ENCODE measurements at places on chromosomes 5 and 9.

DNA sequence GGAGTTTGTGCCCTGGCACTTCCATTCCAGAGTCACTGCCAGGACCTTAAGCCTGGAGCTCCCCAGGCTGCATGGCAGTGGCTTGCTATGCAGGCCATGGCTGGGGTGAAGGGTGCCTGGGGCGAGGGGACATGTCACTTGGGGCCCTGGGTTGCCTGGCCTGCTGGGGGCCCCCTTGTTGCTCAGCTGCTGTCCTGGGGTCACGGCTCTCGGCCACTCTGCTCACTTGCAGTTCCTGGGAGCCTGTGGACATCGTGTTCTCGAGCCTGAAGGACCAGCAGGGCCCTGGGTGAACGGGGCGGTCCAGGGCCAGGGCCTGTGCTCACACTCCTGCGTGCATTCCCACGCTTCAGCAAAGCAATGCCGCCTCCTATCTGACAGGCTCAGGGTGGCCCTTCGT is 14.5 kb upstream of the SLC2A6 start:
- no peak for DNase-seq

DNA sequence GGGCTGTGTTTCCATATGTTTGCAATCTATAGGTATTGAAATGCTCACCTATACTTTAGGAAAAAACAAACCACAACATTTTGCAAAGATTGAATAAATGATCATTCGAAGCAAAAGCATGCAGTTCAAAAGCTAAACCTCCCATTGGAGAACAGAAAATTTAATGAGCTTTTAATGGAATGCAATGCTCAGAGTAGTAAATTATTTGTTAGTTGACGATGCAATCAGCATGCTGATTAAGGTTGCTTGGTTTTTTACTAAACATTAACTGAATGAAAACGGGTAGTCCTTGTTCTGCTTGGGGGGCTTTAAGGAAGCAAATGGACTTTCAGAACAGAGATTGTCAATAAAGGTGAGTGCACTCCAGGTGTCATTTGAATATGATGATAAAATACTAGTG is 123.3 kb upstream of the TMEM161B start:
- no peak for DNase-seq

DNA sequence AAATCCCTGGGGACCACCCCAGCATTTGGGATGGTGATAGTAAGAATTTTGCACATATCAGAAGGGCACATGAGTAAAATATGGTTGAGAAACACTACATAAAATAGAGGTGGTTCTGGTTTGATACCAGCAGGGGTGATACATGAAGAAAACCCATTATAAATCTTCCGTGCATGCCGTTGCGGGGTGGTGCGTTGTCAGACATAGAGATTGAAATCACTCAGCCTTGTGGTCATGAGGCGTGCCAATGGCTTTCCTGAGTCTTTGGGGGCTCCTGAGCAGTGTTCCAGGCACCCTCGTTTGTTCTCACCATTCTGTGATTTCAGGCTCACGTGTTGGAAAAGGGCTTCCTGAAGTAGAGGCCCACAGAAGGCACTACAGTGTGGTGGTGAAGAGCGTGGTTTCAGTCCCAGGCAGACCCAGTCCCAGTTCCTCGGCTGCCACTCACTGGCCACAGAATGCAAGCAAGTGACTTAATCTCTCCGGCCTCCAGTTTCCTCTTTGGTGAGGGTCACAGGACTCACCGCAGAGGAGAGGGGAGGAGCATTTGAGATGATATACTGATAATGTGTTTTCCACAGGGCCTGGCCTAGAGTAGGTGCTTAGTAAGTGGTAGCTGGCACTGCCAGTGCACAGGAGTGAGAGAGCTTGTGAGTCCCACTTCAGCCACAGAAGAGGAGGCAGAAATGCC is 20.5 kb upstream of the GLRX start:
- DNase-seq: no peak

- DNase-seq: no peak
These were observed 76.8 kb downstream of the SPEF2 start for GRCh38 chr5:35694481-35694880.

GRCh38 chr9:110918316-110919049 is 119.8 kb downstream of the LPAR1 start:
- DNase-seq: no peak

- DNase-seq: no peak
These were observed 142.8 kb downstream of the NSG2 start for GRCh38 chr5:174188295-174188694.

DNA sequence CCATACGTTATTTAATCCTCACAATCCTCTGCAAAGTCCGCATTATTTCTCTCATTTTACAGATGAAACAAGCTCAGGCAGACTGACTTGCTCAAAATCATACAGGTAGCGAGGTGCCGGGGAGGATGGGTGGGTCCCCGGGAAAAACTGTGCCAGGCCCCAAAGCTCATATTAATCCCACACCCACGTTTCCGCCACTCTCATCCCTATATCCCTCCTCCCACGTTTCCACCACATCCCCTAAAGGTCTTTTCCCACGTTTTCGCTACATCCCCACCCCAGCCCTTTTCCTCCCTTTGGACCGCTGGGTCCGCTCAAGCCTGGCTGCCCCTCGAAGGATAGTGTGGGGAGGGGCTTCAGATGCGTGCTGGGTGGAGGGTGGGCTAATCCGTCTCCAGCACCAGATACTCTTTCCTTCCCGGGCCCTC is 434 bp upstream of the FSD1L start:
- no peak for DNase-seq

GRCh38 chr5:134945041-134945440 is 22.7 kb upstream of the CATSPER3 start:
- DNase-seq: no peak

DNA sequence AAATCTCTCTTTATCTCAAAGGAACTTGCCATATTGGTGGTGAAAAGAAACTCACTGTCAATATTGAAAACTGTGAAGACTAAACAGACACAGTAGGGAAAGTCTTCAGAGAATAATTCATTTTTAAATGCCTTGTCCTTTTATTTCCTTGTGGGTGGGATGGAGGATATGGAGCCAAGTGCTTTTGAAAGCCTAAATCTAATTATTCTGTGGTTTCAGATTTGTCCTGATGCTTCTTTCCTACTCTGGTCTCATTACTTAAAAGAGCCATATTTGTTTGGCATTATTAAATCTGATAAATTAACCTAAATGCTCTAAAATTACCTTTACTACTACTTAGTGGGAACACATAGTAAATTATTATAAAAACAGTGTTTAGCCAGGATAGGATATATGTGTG is 258.3 kb upstream of the EFNA5 start:
- DNase-seq: no peak

DNA sequence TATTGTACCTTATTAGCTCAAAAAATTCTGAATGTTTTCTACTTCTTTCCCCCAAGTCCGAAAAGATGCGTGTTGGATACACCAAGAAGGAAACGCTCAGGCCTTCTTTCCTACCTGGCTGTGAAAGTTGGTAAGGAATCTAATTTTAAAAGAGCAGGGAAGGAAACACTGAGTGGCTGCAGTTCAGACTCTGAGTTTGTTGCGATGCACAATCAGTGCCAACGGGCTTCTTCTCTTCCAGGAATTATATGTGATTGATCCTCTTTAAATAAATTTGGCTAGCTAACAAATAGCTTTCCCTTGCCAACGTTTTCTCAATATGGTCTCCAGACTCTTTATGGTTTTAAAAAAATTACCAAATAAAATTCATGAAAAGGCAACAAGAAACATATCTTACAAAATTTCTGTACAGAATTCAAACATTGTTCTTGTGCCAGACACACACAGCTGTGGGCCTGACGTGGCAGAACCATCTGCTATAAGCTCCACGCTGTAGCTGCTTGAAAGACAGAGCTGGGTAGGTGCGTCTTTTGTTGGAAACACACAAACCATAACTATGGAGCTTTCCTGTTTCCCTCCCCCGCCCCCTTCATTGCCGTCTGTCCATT is 493.1 kb downstream of the ZNF608 start:
- DNase-seq: no peak

DNA sequence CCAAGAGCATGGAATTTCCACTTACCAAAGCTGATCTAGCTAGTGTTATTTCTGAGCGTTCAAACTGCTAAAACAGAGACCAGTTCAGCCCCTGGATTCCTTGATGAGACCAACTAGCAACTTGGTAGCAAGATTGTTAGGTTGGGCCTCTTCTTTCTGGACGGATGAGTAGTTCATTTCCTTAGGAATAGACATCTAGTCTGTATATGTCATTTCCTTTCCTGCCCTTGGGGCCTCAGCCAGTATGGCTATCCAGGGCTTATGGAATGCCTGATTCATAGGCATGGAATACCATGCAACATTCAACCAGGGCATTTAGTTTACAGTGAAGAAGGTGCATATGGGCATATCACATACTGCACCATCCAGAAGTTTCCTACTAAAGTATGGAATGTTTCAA is 14.5 kb upstream of the LPAR1 start:
- DNase-seq: no peak
